ENCODE measurements at places on chromosomes 3 and 15. TPM values are rescaled to one million over a fixed set of nuclear protein-coding genes. Genes with fewer than 3 reads are reported as not detected.

The CCR9 gene
- not detected for total RNA-seq

The SNX1 gene
- 92.2 TPM for total RNA-seq

The CCDC71 gene
- 19.5 TPM for total RNA-seq

The LRTM1 gene
- not detected for total RNA-seq

The FAM107A gene
- not detected for total RNA-seq

The DAPK2 gene
- 1.3 TPM for total RNA-seq

The PIGBOS1 gene
- total RNA-seq = 8.8 TPM

The RTP1 gene
- total RNA-seq = not detected

The ISG20 gene
- total RNA-seq = 120 TPM

DNA sequence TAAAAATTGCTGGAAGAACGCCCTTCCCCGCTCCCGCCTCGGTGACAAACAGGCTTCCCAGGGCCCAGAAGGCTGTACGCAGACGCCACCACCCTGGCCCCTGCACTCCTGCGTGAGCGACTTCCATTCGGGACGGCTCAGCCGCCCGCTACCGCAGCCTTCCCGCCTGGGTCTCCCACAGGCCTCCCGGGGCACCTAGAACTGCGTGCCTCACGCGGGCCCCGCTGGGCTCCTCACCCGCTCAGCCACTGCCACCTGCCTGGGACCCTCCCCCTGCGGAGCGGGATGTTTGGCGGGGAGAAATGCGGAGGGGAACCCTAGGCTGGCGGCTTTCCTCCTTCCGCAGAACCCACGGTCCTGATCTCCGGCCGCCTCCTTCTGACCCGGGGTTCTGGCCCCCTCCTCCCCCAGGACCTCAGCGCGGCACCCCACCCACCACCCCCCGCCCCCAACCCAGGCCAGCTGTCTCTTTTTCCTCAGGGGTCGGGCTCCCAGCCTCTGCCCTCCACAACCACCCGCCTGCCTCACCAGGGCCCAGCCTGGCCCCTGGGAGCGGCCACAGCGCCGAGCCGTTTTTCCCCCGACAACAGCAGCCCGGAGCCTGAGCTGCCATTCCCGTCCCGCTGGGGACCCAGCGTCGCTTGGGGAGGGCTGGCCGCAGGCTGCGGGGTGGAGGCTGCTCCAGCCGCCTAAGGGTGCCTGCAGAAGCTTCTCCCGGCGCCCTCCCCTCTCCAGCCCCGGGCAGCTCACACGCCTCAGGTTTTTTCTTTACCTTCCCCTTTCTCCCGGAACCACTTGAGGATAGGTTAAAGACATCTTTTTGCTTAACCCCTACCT lies 27.6 kb upstream of the RAB7A start:
- peaks cover 2% of the 10 kb centered on the region for H3K4me1 ChIP-seq
- peak; percentile 44 for DNase-seq
- no peaks in the 10 kb centered on the region for H3K36me3 ChIP-seq
- H3K27me3 ChIP-seq = no peaks in the 10 kb centered on the region
- peak overlapping the region; percentile 59 for H3K4me3 ChIP-seq

DNA sequence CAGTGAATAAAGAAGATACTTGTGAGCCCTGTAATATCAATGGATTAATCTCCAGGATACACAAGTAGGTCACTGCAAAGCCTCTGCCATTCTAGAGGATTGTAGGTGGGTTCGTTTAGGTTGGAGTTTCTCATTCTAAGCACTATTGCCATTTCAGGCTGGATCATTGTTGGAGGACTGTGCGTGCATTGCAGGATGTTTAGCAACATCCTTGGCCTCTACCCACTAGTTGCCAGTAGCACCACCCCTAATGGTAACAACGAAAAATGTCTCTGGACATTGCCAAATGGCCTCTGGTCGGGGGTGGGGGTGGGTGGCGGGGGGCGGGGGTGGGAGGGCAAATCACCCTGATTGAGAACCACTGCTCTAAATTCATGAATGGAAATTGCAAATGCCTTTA lies 4.9 kb upstream of the IFT57 start:
- H3K36me3 ChIP-seq = peaks cover 3% of the 10 kb centered on the region
- no peak for DNase-seq
- H3K4me1 ChIP-seq = peaks cover 22% of the 10 kb centered on the region
- no peak overlapping the region for H3K4me3 ChIP-seq

GRCh38 chr3:126355777-126356372 lies 1.3 kb downstream of the KLF15 start:
- peak overlapping the region; percentile 71 for H3K4me3 ChIP-seq
- H3K36me3 ChIP-seq = no peaks in the 10 kb centered on the region
- H3K27me3 ChIP-seq = peaks cover 34% of the 10 kb centered on the region
- peak; percentile 19 for DNase-seq

GRCh38 chr3:61315871-61316270 lies 64.6 kb upstream of the FHIT start:
- H3K36me3 ChIP-seq = no peaks in the 10 kb centered on the region
- peak; percentile 5 for DNase-seq
- no peaks in the 10 kb centered on the region for H3K4me1 ChIP-seq
- peaks cover 11% of the 10 kb centered on the region for H3K27me3 ChIP-seq
- no peak overlapping the region for H3K27ac ChIP-seq

- no peak for DNase-seq
- H3K27me3 ChIP-seq = no peaks in the 10 kb centered on the region
- H3K4me3 ChIP-seq = no peak overlapping the region
- H3K36me3 ChIP-seq = peaks cover 30% of the 10 kb centered on the region
Observed at GRCh38 chr3:128074851-128075521, 22.7 kb downstream of the SEC61A1 start.

DNA sequence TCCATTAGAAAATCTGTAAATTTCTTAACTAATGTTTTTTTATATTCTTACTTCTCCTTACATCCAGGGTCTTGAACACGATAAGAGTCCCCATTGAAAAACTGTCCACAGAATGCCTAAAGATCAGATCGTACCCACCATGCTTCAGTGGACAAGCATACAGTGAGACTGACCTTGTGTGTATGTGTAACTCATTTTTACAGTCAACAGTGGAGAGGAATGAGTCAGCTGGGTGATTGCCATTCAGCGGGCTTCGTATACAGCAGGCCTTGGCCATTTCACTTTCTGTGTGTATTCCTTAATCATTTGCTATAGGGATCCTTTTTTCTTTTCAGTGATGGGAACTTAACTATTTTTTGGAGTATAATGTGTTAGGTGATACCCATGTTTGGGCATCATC lies 10.6 kb downstream of the PARP14 start:
- DNase-seq = no peak
- H3K4me1 ChIP-seq = peaks cover 11% of the 10 kb centered on the region
- H3K36me3 ChIP-seq = peaks cover 50% of the 10 kb centered on the region
- no peak overlapping the region for H3K4me3 ChIP-seq
- H3K27me3 ChIP-seq = no peaks in the 10 kb centered on the region

- H3K36me3 ChIP-seq = no peaks in the 10 kb centered on the region
- peak overlapping the region; percentile 91 for H3K27ac ChIP-seq
- peaks cover 78% of the 10 kb centered on the region for H3K4me1 ChIP-seq
- H3K4me3 ChIP-seq = peak overlapping the region; percentile 16
- no peaks in the 10 kb centered on the region for H3K27me3 ChIP-seq
Observed at GRCh38 chr15:92843814-92844213, 56.3 kb upstream of the CHD2 start.

- peaks cover 8% of the 10 kb centered on the region for H3K36me3 ChIP-seq
- DNase-seq = no peak
- no peak overlapping the region for H3K4me3 ChIP-seq
- H3K27me3 ChIP-seq = no peaks in the 10 kb centered on the region
- no peak overlapping the region for H3K27ac ChIP-seq
Observed at GRCh38 chr3:67016522-67017080, 18.5 kb downstream of the KBTBD8 start.

- no peak overlapping the region for H3K4me3 ChIP-seq
- H3K4me1 ChIP-seq = no peaks in the 10 kb centered on the region
- DNase-seq = no peak
- H3K36me3 ChIP-seq = no peaks in the 10 kb centered on the region
- no peaks in the 10 kb centered on the region for H3K27me3 ChIP-seq
Observed at GRCh38 chr3:168362661-168363247, 267.0 kb upstream of the GOLIM4 start.

DNA sequence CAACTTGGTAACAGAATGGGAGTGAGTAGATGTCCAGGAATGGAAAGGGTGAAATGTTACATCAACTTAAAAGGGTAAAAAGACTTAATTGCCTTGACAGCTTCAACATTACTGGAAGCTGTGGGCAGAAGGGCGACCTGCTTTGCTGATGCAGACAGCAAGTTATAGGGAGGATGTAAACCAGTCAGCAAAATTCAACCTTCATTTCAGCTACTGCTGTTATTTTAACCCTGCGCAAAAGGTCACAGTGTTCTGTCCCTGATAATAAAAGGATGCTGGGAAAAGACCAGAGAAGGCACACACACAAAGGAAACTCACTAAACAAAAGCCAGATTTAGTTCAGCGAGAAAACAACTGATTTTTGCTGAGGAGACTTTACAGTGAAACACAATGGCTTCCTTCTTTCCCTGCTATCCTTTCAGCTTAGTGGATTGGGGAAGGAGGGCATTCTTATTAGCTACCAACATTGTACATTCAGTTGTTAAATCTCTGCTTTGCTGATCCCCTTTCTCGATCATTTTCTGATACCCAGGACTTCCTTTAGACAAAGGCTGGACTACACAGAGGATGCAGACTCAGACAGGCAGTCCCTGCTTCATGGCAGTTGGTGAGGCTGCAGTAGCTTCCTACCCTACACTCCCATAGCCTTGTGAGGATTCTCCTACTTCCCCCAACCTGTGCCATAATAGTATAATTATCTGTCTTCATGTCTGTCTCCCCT lies 62.0 kb downstream of the P3H2 start:
- no peaks in the 10 kb centered on the region for H3K4me1 ChIP-seq
- DNase-seq = no peak
- H3K36me3 ChIP-seq = no peaks in the 10 kb centered on the region

GRCh38 chr3:27326629-27327545 lies 42.3 kb downstream of the NEK10 start:
- peaks cover 2% of the 10 kb centered on the region for H3K36me3 ChIP-seq
- H3K4me1 ChIP-seq = no peaks in the 10 kb centered on the region
- no peaks in the 10 kb centered on the region for H3K27me3 ChIP-seq

GRCh38 chr3:44966795-44967278 lies 9.1 kb downstream of the ZDHHC3 start:
- no peak overlapping the region for H3K27ac ChIP-seq
- H3K36me3 ChIP-seq = peaks cover 2% of the 10 kb centered on the region
- H3K4me1 ChIP-seq = peaks cover 65% of the 10 kb centered on the region
- no peak for DNase-seq

DNA sequence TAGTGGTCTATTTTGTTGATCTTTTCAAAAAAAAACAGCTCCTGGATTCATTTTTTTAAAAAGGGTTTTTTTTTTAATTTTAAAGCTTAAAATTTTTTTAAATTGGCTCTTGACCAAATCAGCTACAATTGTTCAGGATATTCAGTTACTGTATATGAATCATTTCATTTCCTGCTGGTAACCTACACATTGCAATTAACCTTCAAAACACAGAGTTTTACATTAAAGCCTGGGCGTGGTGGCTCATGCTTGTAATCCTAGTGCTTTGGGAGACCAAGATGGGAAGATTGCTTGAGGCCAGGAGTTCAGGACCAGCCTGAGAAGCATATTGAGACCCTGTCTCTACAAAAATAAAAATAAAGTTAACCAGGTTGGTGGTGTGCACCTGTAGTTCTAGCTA lies 163.4 kb downstream of the ALDH1A2 start:
- H3K4me1 ChIP-seq = no peaks in the 10 kb centered on the region
- peaks cover 10% of the 10 kb centered on the region for H3K27me3 ChIP-seq
- no peaks in the 10 kb centered on the region for H3K36me3 ChIP-seq
- H3K4me3 ChIP-seq = no peak overlapping the region
- H3K27ac ChIP-seq = no peak overlapping the region

- DNase-seq = no peak
- H3K36me3 ChIP-seq = no peaks in the 10 kb centered on the region
- no peaks in the 10 kb centered on the region for H3K4me1 ChIP-seq
- no peak overlapping the region for H3K27ac ChIP-seq
- peaks cover under 1% of the 10 kb centered on the region for H3K27me3 ChIP-seq
Observed at GRCh38 chr3:131819381-131820055, 215.3 kb downstream of the CPNE4 start.

DNA sequence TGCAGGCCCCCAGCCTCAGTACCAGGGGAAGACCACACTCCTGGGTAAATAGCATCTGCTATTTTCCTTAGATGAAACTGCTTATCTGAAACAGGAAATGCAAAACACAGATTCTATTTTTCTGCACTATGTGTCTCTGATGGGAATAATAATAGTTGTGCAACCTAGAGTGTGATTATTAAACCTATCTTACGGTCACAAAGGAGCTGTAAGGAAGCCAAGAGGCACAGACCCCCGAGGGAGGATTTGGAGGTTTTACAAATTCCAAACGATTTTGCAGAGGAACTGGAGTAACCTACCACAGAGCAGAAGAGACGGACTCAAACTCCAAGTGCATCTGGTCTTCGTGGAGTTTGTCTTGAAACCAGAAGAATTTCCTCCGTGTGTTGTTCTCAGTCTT lies 14.1 kb upstream of the APOD start:
- H3K27ac ChIP-seq = no peak overlapping the region
- no peaks in the 10 kb centered on the region for H3K4me1 ChIP-seq
- DNase-seq = no peak
- H3K4me3 ChIP-seq = no peak overlapping the region

DNA sequence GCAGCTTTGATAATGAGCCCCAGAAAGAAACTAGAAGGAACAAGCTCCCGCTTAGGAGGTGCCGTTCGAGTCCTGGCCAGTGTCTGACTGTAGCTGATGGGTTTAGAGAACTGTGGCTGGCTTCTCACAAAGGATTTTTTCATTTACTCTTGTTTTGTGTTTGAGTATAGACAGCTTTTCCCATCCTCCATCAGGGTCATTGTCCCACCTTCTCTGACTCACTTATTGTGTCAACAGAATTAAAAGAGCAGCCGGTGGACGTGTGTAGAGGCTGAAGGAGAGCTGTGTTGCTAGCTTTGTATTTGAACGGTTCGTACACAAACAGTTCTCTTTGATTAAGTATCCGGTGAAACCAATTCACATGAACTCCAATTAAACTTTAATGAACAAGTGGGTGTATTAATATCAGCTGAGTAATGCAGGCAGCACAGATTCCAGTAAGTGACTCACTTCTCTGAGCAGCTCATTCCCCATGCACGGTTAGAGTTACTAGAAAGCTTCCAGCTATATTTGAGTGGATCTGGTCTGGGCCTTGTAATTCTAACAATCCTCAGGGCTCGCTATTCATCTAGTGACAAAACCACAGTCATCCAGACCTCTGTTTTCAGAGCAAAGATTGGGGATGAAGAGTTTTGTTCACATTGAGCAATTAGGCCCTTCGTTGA lies 141.0 kb downstream of the LPP start:
- H3K4me3 ChIP-seq = no peak overlapping the region
- H3K4me1 ChIP-seq = peaks cover 74% of the 10 kb centered on the region
- H3K36me3 ChIP-seq = peaks cover 20% of the 10 kb centered on the region
- peak; percentile 29 for DNase-seq

GRCh38 chr3:151236736-151237135 lies 33.7 kb upstream of the GPR171 start:
- H3K27ac ChIP-seq = no peak overlapping the region
- no peak overlapping the region for H3K4me3 ChIP-seq
- no peaks in the 10 kb centered on the region for H3K4me1 ChIP-seq
- H3K27me3 ChIP-seq = no peaks in the 10 kb centered on the region
- DNase-seq = no peak
- H3K36me3 ChIP-seq = no peaks in the 10 kb centered on the region

GRCh38 chr15:48965972-48966371 lies 2.3 kb upstream of the SHC4 start:
- no peak overlapping the region for H3K4me3 ChIP-seq
- peaks cover 34% of the 10 kb centered on the region for H3K4me1 ChIP-seq
- peak overlapping the region; percentile 74 for H3K27ac ChIP-seq
- H3K36me3 ChIP-seq = peaks cover 2% of the 10 kb centered on the region
- peak; percentile 62 for DNase-seq

- H3K27ac ChIP-seq = no peak overlapping the region
- no peaks in the 10 kb centered on the region for H3K4me1 ChIP-seq
- no peaks in the 10 kb centered on the region for H3K27me3 ChIP-seq
- no peak overlapping the region for H3K4me3 ChIP-seq
Observed at GRCh38 chr3:104132566-104133403, 1233.9 kb upstream of the ALCAM start.

Data from activated CD4-positive, alpha-beta T cell treated with anti-CD3 and anti-CD28 coated beads for 36 hours (primary cell).